Sigmoid colon (tissue), 7 donors: ENCODE measurements at places on chromosomes 4 and X. TPM values are rescaled to one million over a fixed set of nuclear protein-coding genes. Genes with fewer than 3 reads are reported as not detected.
A peak's percentile ranks its signal among the peaks of the same experiment; 100 is the strongest.

Gene SLC26A1
- not detected for total RNA-seq

Gene HOPX
- total RNA-seq, result 24.7 TPM

Gene CUL4B
- total RNA-seq, result 46.2 TPM

Gene RHOXF1
- total RNA-seq, result 1.3 TPM

Gene ZNF157
- total RNA-seq, result 0.49 TPM

Gene AREG
- 1.1 TPM for total RNA-seq

Gene KLKB1
- total RNA-seq, result 3.9 TPM

Gene HSFX1
- total RNA-seq, result 1.1 TPM

Gene TMEM150C
- 24.3 TPM for total RNA-seq

Gene FAM9C
- total RNA-seq, result not detected

Gene SH3D19
- 111 TPM for total RNA-seq

DNA sequence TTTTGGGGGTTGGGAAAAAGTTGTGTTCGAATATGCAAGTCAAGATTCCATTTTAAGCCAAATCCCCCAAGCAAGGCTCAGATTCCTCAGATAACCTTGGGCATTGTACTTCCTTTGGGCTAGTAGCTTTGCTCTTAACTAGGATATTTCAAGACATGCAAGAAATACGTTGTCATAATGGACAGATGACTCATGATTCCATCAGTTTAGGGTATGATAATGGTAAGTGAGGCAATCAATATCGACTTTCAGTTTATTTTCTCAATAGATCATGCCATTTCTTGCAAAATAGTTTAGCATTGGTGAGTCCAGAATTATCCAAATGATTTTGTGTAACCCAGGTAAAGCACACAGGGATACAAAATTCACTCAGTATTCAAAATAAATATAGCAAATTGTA lies 25.4 kb downstream of the CFAP299 start:
- H3K4me1 ChIP-seq, result no peaks in the 10 kb centered on the region
- no peaks in the 10 kb centered on the region for H3K36me3 ChIP-seq
- no peaks in the 10 kb centered on the region for H3K27me3 ChIP-seq
- no peak overlapping the region for H3K4me3 ChIP-seq

DNA sequence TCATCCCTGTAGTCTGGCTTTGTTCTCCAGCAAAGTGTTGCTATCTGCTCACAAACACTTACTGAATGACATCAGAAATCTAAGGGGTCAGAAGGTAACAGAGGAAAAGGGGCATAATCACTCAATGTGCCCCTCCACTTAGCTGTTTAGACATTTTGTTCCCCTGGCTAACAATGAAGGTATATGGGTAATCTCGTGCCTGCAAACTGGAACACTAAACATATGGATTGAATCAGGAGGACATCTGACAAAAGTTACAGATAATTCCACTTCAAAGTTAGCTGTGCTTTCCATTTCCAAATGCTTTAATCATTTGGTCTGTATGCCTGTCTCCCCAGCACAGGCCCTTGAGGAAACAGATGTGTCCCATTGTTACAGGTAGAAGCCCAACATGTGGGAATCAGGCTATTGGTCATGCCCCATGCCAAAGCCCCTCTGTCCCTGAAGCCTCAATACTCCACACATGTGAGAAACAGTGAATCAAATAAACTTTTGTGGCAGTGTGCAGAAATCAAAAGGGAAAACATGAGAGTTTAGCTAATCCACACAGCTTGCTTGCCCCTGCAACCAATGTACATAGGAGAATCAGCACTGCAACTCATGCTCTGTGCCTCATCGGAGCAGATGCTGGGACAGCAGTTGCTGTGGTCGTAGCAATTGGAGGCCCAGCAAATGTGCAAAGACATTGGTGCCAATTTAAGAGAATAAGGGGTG lies 111.7 kb downstream of the RNF150 start:
- H3K27ac ChIP-seq, result peak overlapping the region; percentile 50
- H3K4me1 ChIP-seq, result peaks cover 63% of the 10 kb centered on the region
- no peaks in the 10 kb centered on the region for H3K27me3 ChIP-seq
- no peaks in the 10 kb centered on the region for H3K36me3 ChIP-seq
- DNase-seq, result no peak

GRCh38 chr4:39657465-39657864 lies 18.8 kb upstream of the SMIM14 start:
- H3K27me3 ChIP-seq, result no peaks in the 10 kb centered on the region
- no peak overlapping the region for H3K4me3 ChIP-seq
- H3K4me1 ChIP-seq, result no peaks in the 10 kb centered on the region
- no peak for DNase-seq
- no peak overlapping the region for H3K27ac ChIP-seq
- H3K36me3 ChIP-seq, result no peaks in the 10 kb centered on the region

GRCh38 chr4:15963001-15963451 lies at the start of gene FGFBP2:
Gene FGFBP2, minus strand, starts transcription at chr4:15963175. Its CDS starts 46 bp downstream, at chr4:15963129.
- no peak within 1 kb of the TSS for H3K27ac ChIP-seq
- H3K4me1 ChIP-seq, result no peaks in the 10 kb centered on the region
- no peaks in the 10 kb centered on the region for H3K27me3 ChIP-seq
- no peak within 1 kb of the TSS for H3K4me3 ChIP-seq
- peak; percentile 71 for DNase-seq
- H3K36me3 ChIP-seq, result no peaks in the 10 kb centered on the region

- H3K27me3 ChIP-seq, result no peaks in the 10 kb centered on the region
- no peak overlapping the region for H3K4me3 ChIP-seq
- DNase-seq, result no peak
These were observed 290.4 kb downstream of the NR3C2 start for GRCh38 chr4:148151806-148152205.

- H3K27ac ChIP-seq, result no peak overlapping the region
- no peaks in the 10 kb centered on the region for H3K27me3 ChIP-seq
These were observed 43.3 kb upstream of the PPM1K start for GRCh38 chr4:88327665-88328064.

DNA sequence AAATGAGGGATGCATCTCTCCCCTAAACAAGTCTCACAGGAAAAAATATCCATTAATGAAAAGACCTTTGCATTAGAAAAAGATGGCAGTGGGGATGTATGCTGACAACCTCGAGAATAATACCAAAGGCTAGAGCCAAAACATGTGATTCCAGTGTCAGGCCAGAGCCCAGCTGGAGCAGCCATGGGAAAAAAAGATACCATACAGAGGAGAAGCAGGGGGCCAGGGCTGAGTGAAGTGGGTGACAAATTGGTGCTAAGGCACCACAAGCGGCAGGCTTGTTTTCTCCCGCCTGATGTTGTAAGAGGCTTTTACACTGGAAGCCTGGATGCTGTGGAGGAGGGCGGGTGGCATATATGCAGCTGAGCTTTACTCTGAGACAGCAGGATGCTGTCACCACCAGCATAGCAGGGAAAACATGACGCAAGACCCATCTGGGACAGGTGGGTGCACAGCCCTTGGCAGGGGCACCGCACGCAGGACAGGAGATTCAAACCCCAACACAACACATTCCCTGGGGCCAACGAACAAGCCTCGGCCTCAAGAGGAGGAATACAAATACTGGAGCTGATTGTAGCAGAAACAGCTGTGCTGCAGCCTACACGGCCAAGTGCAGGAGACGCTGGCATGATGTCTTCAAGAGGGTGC lies 91.9 kb downstream of the TSPAN5 start:
- peak overlapping the region; percentile 80 for H3K27ac ChIP-seq
- no peak overlapping the region for H3K4me3 ChIP-seq
- peak; percentile 66 for DNase-seq
- H3K4me1 ChIP-seq, result no peaks in the 10 kb centered on the region
- no peaks in the 10 kb centered on the region for H3K27me3 ChIP-seq
- H3K36me3 ChIP-seq, result no peaks in the 10 kb centered on the region

- no peaks in the 10 kb centered on the region for H3K27me3 ChIP-seq
- no peak overlapping the region for H3K27ac ChIP-seq
- DNase-seq, result no peak
- no peaks in the 10 kb centered on the region for H3K4me1 ChIP-seq
These were observed 193.4 kb downstream of the CLCN4 start for GRCh38 chrX:10350221-10350620.

DNA sequence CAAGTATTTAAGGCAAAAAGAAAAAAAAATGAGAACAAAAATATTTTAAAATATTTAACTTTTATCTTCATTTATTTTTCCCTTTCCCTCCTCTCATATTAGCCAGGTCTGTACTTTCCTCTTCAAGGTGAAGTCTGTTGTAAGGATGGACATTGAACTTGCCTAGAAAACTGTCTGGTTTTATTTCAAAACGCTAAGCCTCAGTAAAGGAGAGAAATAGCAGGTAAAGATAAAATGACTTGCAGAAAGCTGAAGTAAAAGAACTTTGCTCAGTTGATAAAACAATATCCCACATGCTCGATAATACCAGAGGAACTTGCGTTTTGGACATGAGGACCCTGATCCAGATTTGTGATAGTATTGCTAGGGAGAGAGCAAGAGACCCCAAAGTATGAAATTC lies 28.6 kb upstream of the METAP1 start:
- H3K4me1 ChIP-seq, result no peaks in the 10 kb centered on the region
- H3K27me3 ChIP-seq, result no peaks in the 10 kb centered on the region
- H3K27ac ChIP-seq, result no peak overlapping the region
- H3K36me3 ChIP-seq, result no peaks in the 10 kb centered on the region
- DNase-seq, result no peak

GRCh38 chr4:140705625-140706275 lies 50.4 kb downstream of the TBC1D9 start:
- H3K4me1 ChIP-seq, result no peaks in the 10 kb centered on the region
- H3K4me3 ChIP-seq, result no peak overlapping the region
- no peak for DNase-seq
- H3K36me3 ChIP-seq, result no peaks in the 10 kb centered on the region
- no peaks in the 10 kb centered on the region for H3K27me3 ChIP-seq

GRCh38 chr4:139779691-139780090 lies 114.1 kb downstream of the MGST2 start:
- no peak for DNase-seq
- H3K36me3 ChIP-seq, result no peaks in the 10 kb centered on the region
- H3K4me1 ChIP-seq, result no peaks in the 10 kb centered on the region
- no peak overlapping the region for H3K4me3 ChIP-seq
- no peaks in the 10 kb centered on the region for H3K27me3 ChIP-seq

GRCh38 chr4:55979562-55979961 lies 30.8 kb downstream of the CEP135 start:
- no peaks in the 10 kb centered on the region for H3K36me3 ChIP-seq
- H3K4me3 ChIP-seq, result no peak overlapping the region
- no peak for DNase-seq
- H3K4me1 ChIP-seq, result no peaks in the 10 kb centered on the region
- no peak overlapping the region for H3K27ac ChIP-seq
- no peaks in the 10 kb centered on the region for H3K27me3 ChIP-seq

DNA sequence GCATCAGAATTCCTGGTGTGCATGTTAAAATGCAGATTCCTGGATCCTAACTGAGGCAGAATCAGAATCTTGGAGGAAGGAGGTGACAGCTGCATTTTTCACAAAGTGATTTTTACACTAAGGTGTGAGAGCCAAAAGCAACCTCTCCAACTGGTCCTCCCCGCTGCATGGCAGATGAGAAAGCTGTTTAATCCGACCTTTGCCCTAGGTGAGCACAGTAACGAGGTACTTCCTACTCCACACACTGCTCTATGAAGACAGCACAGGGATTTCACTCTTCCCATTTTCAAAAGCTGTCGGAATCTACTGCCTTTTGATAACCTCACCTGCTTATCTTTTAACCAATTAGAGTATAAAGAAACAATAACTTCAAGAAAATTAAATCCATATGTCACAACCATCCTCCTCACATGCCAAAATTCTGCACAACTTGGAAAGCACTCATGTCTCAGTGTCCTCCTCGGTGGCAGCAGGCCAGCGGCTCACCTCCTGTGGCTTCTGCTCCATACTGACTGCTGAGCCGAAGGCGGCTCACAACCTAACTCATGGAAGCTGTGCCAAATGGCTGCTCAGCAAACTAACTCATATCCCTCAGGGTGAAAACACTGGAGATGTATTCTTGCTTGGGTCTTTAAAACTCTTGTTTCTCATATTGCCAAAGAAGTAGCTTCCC lies 3.6 kb downstream of the CASP6 start:
- no peak for DNase-seq
- H3K4me1 ChIP-seq, result peaks cover 20% of the 10 kb centered on the region
- no peaks in the 10 kb centered on the region for H3K36me3 ChIP-seq
- H3K27me3 ChIP-seq, result no peaks in the 10 kb centered on the region
- no peak overlapping the region for H3K27ac ChIP-seq

DNA sequence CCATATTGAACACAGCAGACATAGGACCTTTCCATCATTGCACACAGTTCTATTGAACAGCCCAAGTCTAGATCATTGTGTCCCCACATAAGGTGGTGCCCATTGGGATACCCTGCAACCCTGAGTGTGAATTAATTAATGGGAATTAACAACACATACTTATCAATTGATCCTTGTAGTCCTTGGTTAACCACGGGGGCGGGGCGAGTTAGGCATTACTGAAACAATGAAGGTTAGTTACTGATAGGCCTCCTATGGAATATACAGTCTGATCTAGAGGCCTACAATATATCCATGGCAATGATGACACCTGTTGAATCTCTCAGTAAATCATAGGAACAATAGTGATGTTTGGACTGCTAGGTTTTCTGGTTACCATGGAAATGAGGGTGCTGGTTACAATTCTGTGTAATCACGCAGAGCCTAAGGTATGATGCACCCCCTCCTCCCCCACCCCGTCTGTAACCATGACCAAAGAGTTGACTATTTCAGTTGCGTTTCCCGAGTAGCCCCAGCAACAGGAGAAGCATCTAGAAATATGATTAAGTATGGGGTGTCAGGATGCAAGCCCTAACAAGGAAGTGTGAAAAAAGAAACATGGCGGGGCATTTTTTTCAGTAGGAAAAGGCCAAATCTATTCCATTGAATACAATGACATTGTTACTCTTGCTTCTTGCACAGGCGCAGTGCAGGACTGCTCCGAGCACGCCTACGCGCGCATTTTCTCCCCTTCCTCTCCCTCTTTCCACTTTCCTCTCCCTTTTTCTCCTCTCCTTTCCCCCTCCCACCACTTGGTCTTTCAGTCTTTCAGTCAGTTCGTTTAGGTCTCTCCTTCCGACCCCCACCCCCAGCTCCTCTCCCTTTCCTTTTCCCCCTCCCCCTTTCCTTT lies 677 bp upstream of the NONO start:
- H3K27ac ChIP-seq, result peak overlapping the region; percentile 90
- H3K27me3 ChIP-seq, result no peaks in the 10 kb centered on the region
- no peaks in the 10 kb centered on the region for H3K4me1 ChIP-seq
- H3K4me3 ChIP-seq, result peak overlapping the region; percentile 63
- no peak for DNase-seq
- no peaks in the 10 kb centered on the region for H3K36me3 ChIP-seq

- H3K4me3 ChIP-seq, result no peak overlapping the region
- no peaks in the 10 kb centered on the region for H3K36me3 ChIP-seq
- no peak overlapping the region for H3K27ac ChIP-seq
- H3K4me1 ChIP-seq, result peaks cover 9% of the 10 kb centered on the region
- H3K27me3 ChIP-seq, result no peaks in the 10 kb centered on the region
These were observed 150.3 kb upstream of the BCOR start for GRCh38 chrX:40247848-40248622.

- DNase-seq, result peak; percentile 66
- H3K27me3 ChIP-seq, result no peaks in the 10 kb centered on the region
- no peak overlapping the region for H3K27ac ChIP-seq
- no peaks in the 10 kb centered on the region for H3K36me3 ChIP-seq
These were observed 47.8 kb upstream of the HSD17B10 start for GRCh38 chrX:53481816-53482465.
